ENCODE measurements at places on chromosomes 16 and 17. TPM values are rescaled to one million over a fixed set of nuclear protein-coding genes. Genes with fewer than 3 reads are reported as not detected.

Gene MYL11
- not detected for total RNA-seq

DNA sequence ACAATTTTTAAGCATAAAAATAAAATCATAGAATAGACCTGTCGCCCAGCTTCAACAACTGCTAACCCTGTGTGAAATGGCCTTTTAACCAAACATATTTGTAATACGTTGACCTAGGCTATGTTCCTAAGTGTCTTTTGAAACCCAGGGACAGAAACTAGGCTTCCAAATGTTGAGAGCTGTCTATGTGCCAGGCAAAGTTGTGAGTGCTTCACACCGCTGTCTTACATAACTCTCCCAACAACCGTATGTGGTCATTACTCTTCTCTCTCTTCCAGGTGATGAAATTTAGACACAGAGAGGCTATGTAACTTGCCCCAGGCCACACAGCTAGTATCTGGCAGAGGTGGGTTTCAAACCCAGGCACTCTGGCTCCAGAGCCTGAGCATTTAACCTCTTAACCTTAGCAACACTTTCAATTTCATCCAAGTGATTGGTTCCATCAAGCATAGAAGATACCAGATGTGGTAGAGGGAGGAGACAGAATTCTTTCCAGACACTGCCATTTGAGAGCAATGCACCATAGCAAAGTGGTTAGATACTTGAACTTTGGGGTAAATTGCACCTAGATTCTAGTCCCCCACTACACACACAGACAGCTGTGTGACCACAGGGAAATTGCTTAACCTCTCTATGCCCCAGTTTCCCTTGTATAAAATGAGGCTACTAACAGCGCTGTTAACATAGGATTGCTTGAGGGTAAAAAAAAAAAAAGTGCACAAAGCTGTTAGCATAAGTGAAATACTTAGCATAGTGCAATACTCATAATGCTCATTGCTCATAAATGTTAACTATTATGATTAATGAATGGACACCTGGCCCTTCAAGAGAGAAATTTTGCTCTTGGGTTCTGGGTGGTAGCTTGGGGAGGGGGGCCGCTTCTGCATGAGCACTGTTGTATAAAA is 160.6 kb downstream of the IRX3 start:
- no peak for DNase-seq
- no peaks in the 10 kb centered on the region for H3K4me1 ChIP-seq
- no peaks in the 10 kb centered on the region for H3K27me3 ChIP-seq
- H3K4me3 ChIP-seq: no peak overlapping the region

Gene ATP2C2
- total RNA-seq: 56.2 TPM

DNA sequence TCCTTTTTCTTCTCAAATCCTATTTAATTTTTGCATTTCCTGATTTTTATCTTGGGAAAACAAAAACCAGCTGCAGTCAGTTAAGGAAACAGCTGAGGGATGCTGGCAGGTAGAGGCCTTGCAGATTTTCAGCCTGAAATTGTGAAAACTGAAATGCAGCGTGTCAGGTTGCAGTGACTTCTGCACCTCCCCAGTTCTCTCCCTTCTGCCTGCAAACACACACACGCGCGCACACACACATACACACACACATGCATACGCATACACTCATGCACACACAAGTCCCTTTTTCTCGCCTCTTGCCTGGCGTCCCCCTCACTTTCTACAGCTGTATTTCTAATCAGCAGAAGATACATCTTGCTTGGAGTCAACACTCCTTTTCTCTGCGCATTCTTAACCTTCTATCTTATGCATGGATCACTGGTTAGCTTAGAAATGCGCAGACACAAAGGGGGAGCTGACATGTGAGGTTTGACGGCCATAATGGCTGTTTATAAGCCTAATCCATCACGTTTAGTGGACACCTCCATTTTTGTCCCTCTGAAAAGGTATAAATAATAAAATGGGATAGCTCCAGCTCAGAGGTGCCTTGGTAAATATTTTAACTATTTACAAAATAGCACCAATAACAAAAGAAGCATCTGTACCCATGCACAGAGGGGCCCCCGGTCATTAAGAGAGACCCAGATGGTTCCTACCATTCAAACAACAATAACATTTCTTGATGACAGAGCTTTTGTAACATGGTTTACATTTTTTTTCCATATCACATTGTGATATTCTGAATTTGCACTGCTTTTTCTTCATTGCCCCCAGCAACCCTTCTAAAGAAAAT is 392.1 kb upstream of the SALL1 start:
- no peaks in the 10 kb centered on the region for H3K4me1 ChIP-seq
- no peak for DNase-seq

- H3K27me3 ChIP-seq: no peaks in the 10 kb centered on the region
- H3K4me1 ChIP-seq: peaks cover 67% of the 10 kb centered on the region
- no peak overlapping the region for H3K27ac ChIP-seq
- H3K36me3 ChIP-seq: no peaks in the 10 kb centered on the region
- DNase-seq: no peak
- no peak overlapping the region for H3K4me3 ChIP-seq
Measured at GRCh38 chr16:69399361-69399760, 13.6 kb upstream of the TERF2 start.

Data from lower lobe of right lung (tissue), 2 donors.